ENCODE measurements at places on chromosomes 3 and 15.

DNA sequence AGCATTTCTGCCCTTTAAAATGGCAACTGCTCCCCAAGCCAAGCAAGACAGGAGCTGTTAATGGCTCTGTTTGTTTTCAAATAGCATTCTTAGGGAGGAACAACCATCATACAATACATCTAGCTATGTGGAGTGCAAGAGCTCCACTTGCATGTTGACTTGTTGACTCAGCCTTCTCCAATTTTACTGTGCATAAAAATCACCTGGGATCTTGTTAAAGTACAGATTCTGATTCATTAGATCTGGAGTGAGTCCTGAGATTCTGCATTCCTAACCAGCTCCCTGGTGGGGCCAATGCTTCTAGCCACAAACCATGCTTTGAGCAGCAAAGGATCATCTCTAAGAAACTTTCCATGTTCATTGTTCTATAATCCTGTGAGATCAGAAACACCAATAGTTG lies 171.4 kb downstream of the THRB start:
- no peaks in the 10 kb centered on the region for H3K36me3 ChIP-seq
- H3K27ac ChIP-seq: no peak overlapping the region
- H3K27me3 ChIP-seq: no peaks in the 10 kb centered on the region
- no peak for DNase-seq

DNA sequence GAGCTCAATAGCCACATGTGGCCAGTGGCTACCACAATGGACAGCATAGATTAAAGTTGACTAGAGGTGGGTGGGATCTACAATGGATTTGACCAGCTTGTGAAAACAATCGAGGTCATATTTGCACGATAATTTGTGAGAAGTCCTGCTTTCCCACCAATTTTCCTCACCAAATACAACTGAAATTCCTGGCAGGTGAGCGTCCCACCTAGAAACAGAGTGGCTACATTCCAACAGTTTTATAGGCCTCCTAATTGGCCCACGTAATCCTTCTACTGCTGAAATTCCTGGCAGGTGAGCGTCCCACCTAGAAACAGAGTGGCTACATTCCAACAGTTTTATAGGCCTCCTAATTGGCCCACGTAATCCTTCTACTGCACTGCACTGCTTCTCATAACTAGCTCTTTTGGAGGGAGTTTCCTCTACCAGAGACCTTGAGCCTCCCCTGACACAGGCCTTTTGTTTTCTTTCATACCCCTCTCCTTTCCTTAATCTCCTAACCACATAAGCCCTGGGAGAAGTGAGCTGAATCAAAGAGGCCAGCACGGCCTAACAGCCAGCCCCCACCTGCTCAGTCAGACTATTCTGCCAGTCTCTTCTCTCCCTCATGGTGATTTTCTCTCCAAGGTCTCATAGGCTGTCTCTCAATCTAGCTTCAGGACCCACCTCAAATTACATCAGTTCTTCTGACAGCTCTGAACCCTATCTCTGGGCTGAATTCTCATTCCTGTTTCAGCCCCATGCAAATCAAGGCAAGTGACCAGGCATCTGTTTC lies 80.2 kb downstream of the BFSP2 start:
- H3K27me3 ChIP-seq: no peaks in the 10 kb centered on the region
- no peaks in the 10 kb centered on the region for H3K36me3 ChIP-seq
- no peak overlapping the region for H3K27ac ChIP-seq
- DNase-seq: no peak
- no peaks in the 10 kb centered on the region for H3K4me1 ChIP-seq

- no peak overlapping the region for H3K27ac ChIP-seq
- DNase-seq: no peak
- H3K27me3 ChIP-seq: no peaks in the 10 kb centered on the region
- no peaks in the 10 kb centered on the region for H3K4me1 ChIP-seq
- no peak overlapping the region for H3K4me3 ChIP-seq
Observed at GRCh38 chr3:97291901-97292300, 472.7 kb upstream of the ARL6 start.

DNA sequence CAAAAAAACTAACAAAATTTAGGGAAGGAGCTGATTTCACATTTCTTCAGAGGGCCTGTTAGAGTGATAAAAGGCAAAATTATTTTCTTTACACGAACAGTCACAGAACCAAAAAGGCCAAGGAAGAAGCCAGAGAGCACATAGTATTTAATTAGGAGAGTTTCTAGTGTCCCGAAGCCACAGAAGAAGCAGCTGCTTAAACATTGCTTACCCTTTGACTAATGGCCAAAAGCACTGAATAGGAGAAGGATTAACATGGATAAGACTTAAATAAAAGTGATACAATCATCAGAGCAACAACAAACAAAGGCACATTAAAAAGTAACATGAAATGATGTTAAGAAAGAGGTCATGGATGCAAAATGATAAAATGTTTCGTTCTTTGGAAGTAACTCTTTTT lies 98.6 kb downstream of the CHL1 start:
- no peak overlapping the region for H3K4me3 ChIP-seq
- DNase-seq: no peak
- no peaks in the 10 kb centered on the region for H3K27me3 ChIP-seq
- H3K27ac ChIP-seq: no peak overlapping the region
- H3K4me1 ChIP-seq: no peaks in the 10 kb centered on the region
- H3K36me3 ChIP-seq: no peaks in the 10 kb centered on the region

DNA sequence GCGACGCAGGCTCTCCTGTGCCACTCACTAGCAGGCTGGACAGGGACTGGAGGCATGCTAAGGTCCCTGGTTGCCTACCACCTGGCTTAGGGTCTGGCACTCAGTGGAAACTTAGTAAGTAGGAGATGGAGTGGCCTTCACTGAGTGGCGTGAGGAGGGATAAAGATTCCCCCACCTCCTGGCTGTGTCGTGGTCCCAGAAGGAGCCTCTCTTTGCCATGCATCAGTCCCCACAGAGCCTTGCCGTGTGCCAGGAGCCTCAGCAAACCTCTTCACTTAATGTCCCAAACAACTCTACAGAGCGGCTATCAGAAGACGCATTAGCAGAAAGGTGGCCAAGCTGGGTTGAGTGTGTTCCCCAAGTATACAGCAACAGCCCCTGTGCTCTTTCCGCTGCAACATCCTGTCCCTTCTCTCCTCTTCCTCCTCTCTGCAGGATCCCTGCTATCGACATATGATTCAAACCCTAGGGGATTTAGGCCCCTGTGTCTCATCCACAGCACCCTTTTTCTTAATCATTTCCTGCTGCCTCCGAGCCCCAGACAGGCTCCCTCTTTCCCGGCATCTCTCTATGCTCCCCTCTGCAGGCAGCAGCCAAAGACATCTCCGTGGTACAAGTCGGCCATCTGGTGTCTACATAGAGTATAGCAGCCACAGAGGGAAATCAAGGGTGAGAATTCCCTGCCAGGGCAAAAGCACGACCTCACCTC lies 66.7 kb downstream of the SLC6A1 start:
- DNase-seq: peak; percentile 79
- peaks cover 42% of the 10 kb centered on the region for H3K27me3 ChIP-seq
- H3K4me3 ChIP-seq: no peak overlapping the region
- no peaks in the 10 kb centered on the region for H3K36me3 ChIP-seq
- no peak overlapping the region for H3K27ac ChIP-seq
- no peaks in the 10 kb centered on the region for H3K4me1 ChIP-seq

DNA sequence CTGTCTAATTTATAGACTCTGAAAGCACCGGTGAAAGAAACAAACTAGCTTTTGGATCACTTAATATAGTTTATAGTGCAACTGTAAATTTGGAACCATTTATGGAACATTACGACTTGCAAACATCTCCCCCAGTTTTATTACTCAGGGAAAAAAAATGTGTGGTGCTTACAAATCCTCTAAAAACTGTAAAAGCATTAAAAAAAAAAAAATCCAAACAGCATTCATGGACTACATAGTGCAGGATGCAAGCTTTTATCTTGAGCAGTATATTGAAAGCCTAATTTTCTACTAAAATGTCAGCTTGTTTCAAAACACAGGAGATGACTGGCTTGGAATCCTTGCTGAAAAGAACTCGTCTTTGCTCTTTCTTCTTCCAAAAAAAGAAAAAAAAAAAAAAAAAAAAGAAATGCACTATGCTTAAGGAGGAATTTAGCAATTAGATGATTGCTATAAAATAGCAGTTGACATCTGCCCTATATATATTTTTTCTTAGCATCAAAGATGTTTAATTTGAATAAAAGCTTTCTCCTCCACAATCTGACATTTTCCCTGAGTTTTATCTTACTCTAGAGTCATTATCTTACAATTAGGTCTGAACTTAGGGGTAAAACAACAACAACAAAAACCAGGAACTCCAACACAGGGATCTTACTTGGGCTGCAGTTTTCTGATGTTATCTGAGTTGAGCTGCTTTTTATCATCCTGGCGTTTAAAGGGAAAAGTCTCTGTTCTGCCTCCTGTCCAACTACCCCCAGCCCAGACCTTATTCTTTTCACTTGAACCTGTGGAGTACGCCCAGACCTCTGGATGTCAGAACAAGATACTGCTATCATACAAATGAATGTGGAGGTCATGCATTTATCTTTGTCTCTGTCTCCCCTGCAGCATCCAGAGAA lies 62.6 kb upstream of the PDZRN3 start:
- no peak overlapping the region for H3K27ac ChIP-seq
- H3K27me3 ChIP-seq: no peaks in the 10 kb centered on the region
- no peak for DNase-seq
- H3K4me3 ChIP-seq: no peak overlapping the region

Data from cardiac muscle cell (in vitro differentiated cells and primary cell).